Spinal cord (tissue), 10 donors: ENCODE measurements at places on chromosomes 16 and 17.

GRCh38 chr17:37743612-37743874 lies 1.3 kb downstream of the HNF1B start:
- DNase-seq = no peak

DNA sequence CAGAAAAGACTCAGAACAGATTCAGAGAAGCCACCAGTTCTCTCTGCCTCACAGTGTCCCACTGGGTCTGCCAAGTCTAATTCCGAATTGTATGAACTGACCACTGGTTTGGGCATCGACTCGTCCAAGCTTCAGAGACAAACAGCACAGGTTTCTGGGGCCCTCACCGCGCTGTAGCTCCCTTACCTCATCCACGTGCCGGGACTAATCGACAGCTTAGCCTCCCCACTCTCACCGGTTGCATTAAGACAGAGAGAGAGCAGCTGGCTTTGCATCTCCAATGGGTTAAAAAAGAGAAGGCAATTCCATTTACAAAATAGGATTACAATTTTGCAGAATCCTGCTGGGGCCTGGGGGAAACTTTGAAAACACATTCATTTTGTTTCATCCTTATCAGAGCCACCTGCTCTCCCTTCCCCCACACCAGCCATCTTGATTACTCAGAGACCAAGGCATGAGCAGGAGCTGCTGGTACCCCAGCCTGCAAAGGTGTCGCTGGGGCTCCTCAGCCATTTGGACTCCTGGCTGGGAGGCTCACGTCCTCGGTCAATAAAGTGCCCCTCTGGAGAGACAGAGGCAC lies 95.3 kb upstream of the RPL38 start:
- DNase-seq = no peak

DNA sequence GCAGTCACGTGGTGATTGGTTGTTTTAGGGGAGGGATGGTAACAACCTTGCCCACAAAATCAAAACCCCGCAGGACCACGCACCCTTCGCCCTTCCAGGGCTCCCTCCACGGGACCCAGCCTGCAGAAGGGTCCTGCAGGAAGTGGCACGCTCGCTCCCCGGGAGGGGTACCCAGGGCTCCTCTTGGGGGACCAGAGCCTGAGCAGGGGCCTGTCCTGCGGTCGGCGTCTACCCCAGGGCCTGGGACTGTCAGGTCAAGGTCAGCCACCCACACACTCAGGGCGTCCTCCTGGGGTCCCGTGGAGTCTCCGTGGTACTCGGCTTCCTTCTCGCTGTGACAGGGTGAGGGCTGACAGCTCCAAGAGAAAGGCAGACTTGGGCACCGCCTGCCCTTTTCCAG lies 33.9 kb downstream of the ZNF469 start:
- DNase-seq = no peak

GRCh38 chr16:82425661-82426060 lies 201.1 kb upstream of the CDH13 start:
- no peak for DNase-seq

DNA sequence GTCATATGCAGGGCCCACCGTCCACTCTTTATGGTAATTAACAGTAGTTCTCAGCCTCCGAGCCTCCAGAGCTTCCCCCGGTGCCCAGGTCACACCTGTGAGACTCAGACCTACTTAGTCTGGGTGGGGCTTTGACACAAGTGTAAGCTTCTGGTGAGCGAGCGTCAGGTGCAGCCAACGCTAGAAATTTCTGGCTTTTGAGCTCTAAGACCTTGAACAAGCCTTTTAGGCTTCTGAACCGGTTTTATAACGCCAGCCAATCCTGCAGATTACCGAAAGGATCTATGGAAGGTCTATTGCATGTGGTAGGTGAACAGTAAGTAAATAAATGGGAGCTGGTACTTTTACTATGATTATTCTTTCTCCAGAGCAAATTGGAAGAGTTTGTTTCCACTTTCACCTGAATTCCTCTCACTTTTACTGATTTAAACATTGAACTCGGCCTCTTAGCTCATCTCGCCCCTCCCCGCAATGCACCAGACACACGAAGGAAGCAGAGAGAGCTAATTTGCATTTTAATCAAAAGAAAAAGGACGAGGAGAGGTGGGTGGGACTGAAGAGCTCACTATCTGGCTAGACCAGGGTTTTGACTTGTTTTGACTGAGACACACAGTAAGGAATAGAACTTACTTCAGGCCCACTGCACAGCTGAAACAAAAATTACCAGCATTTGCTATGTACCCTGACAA lies 47.1 kb downstream of the ABAT start:
- no peak for DNase-seq

GRCh38 chr17:19302791-19303331 lies 59.7 kb downstream of the B9D1 start:
- DNase-seq = no peak

DNA sequence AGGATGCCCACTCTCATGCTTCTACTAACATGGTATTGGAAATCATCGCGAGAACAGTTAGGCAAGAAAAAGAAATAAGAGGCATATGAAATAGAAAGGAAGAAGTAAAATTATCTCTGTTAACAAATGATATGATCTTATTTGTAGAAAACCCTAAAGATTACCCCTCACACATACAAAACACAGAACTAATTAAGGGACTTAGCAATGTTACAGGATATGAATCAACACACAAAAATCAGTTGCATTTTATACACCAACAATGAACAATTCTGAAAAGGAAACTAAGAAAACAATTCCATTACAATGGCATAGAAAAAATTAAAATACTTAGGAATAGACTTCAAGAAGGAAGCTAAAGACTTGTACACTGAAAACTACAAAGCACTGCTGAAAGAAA lies 2.7 kb upstream of the CAPNS2 start:
- no peak for DNase-seq

GRCh38 chr16:72189865-72190371 lies 18.0 kb upstream of the PMFBP1 start:
- no peak for DNase-seq

DNA sequence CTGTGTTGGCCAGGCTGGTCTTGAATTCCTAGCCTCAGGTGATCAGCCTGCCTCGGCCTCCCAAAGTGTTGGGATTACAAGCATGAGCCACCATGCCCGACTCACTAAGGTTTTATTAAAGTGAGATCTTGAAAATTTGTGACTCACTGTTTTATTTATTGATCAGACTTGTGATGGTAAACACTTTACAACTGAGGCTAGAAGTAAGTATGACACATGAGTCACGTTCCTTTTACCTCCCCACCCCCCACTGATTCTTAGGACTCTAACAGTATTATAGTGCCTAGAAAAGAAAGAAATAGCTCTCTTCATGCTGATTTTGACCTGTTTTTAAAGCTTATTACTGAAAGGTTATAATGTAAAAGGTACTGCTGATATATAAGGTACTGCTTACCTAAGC lies 160.6 kb downstream of the TANC2 start:
- DNase-seq = no peak

DNA sequence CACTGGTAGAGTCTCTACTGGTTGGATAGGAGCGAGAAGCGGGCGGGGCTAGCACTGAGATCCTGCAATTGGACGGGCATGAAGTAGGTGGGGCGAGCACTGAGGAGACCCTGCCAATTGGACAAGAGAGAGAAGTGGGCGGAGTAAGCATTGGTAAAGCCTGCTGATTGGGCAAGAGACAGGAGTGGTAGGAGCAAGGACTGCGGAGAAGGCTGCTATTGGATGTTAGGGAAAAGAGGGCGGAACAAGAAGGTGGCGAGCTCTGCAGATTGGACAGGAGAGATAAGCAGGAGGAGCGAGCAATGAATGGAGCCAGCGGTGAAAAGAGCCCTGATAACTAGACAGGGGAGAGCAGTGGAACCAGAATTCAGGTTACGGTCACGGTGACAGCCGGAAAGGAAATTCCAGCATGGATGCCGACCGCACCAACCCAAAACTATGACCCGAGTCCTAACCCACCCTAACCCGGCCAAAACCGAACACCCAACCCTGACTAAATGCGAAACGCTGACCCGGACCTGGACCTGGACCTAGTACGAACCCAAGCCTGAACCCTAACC lies 4.8 kb downstream of the SCGB1C2 start:
- DNase-seq = no peak
